ENCODE measurements at places on chromosomes 11 and 22.

DNA sequence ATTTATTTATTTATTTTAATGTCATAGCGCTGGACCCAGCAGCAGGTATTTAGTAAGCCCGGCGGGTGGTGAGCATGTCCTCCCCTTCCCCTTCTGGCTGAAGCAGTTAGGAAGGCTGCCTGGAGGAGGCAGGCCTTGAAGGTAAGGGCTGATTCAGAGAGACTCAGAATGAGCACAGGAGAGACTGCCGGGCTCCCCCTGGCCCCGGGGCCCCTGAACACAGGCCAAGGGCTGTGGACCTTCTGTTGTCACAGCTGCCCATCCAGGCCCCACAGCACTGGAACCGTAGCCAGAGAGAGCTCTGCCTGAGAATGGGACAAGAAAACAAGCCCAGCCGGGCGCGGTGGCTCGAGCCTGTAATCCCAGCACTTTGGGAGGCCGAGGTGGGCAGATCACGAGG, 52.8 kb downstream of the KCNJ4 start:
- DNase-seq = no peak

- DNase-seq = no peak
Observed at GRCh38 chr11:14181121-14181520, 177.9 kb downstream of the RRAS2 start.

DNA sequence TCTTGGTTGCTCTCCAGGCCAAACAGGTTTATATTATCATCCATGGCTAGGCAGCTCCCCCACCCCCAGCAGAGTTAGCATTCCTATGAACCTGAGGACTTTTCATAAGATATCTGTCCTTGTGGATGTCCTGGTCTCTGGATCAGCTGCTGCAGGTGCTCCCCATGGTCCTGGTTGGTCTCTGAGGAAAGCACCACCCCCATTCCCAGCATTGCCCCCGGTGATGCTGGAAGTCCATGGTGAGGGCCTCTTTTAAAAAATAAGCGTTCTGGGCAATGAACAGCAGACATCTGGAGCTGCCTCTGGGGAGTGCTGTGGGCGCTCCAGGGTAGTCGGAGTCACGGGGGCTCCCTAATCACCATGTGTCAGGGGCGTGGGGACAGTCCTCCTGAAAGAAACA, 26.6 kb downstream of the DKK3 start:
- no peak for DNase-seq

- DNase-seq = no peak
Observed at GRCh38 chr22:45709866-45710265, 38.2 kb downstream of the ATXN10 start.

DNA sequence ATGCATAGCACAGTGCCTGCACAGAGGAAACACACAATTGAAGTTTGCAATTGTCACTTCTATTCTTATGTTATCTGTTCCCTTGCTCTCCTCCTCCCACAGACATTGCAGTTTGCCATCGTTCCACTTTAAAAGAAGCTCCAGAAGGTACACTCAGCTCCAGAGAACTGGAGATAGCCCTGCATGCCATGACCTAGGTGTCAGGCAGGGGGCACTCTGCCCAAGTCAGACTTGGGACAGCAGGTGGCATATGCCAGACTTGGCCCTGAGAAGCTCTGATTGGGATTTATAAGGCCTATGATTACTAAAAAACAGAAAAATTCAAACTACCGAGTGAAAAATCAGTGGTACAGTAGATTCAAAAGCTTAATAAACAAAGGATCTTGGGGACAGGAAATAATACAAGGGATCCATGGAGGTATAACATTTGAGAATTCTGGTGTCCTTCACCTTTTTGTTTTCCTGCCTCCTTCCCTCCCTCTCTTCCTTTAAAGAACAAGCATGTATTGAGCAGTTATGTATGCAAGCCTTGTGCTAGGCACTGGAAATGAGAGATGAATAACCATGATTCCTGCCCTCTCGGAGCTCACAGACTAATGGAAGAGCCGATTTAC, 40.0 kb downstream of the TENM4 start:
- no peak for DNase-seq

DNA sequence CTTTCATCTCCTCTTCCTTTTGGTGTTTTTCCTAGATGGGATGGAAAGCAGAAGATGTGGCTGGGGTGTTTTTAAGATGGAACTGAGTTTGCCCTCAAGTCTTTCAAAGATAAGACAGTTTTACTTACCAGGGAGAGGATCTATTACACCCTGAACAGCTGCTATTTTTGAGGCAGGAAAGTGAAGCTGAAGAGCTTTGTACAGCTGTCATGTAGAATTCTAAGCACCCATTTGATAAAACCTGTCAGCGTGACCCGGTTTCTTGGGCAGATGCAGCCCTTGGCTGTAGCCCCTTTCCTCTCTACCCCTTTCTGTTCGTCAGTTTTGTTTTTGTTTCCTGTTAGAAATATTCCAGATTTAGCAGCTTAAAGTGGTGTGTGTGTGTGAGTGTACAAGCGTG, 35.2 kb downstream of the FAT3 start:
- DNase-seq = no peak

DNA sequence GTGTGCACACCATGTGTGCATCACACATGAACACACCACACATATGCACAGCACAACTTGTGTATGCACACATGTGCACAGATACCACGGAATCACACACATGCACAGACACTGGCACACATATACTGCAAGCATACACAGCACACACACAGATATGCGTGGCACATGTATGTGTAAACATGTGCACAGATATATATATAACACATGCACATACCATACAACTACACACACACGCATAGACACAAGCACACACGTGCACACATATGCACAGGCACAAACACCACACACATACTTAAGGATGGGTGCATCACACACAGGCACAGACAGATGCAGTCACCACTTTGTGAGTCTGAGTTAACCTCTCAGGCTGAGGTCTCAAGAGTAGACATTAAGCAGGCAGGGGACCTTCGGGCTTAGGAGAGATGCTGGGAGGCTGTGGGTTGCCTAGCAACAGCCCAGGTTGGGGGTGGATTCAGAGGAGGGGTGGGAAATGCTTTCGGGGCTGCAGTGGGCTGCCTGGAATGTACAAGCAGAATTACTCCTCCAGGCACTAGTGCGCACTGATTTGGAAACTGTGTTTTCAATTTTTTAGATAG, 82.9 kb downstream of the MYO18B start:
- DNase-seq = no peak

DNA sequence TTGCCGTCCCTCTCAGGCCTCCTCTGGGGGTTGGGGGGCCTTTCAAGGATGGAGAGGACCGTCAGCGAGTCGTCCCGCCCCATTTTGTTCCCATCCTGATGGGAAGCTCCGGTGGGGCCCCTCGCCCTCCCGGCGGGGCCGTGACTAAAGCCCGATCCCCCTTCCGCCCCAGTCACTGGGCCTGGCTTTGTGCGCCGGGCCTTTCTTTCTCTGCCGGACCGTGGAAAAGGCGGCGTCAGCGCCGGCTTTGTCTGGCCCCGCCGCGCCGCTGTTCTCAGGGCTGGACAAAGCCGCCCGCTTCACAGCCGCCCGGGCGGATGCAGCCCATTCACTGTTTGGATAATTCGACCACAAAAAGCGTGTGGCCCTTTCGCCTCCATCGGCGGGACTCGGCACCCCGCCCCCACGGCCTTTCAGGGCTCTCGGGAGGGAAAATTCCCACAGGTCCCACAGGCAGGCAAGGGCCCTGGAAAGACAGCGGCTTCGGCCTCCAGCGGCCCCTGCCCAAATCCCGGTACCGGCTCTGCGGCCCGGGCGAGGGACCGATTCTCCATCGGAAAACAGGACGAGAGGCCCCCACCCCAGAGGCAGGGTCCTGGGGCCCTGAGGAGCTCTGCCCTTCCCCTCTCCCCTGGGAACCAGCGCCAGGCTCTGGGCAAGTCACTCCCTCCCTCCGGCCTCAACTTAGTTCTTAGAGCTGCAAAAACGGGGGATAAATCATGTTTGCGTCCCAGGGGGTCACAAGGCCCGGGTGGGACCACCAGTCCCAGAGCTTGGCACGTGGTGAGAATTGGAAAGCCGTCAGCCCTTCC, 87.2 kb downstream of the WNT7B start:
- DNase-seq = no peak

Measured in renal pelvis (tissue), 12 donors.